ENCODE measurements at places on chromosomes 2 and 18.

DNA sequence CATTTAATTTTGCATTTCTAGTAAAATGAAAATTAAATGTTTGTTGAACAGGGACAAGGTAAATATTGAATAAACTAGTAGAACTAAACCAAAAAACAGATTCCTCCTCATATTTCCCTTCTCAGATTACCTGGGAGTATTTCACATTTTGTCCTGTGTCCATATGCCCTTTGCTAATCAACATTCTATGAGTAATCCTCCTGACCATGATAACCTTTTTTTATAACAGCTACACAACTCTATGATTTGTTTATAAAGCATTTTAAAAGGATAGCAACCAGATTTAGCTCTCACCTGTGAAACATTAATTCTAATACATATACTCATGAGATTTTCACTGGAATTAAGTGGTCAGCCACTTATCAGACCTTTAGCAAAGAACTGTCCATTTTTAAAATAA, 7.1 kb upstream of the DSG2 start:
- no peak for DNase-seq

DNA sequence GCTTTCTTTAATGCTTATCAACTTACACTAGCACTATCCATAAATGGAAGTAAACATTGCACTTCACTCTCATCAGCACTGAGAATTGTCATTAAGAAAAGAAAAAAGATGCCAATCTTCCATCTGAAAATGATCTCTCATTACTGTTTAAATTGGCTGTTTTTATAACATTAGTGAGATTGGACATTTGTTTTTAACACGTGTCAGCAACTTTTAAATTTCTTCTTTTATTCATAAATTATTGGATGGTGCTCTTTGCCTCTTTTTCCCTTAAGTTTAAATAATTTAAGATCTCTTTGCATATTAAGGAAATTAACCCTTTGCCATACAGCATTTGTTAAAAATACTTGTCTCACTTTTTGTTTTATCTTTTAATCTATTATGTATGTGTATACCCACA, 146.5 kb upstream of the CHST9 start:
- DNase-seq = no peak

GRCh38 chr2:224033601-224034000, 5.5 kb downstream of the SERPINE2 start:
- DNase-seq = no peak

GRCh38 chr18:49279041-49279440, 181.4 kb downstream of the DYM start:
- no peak for DNase-seq

DNA sequence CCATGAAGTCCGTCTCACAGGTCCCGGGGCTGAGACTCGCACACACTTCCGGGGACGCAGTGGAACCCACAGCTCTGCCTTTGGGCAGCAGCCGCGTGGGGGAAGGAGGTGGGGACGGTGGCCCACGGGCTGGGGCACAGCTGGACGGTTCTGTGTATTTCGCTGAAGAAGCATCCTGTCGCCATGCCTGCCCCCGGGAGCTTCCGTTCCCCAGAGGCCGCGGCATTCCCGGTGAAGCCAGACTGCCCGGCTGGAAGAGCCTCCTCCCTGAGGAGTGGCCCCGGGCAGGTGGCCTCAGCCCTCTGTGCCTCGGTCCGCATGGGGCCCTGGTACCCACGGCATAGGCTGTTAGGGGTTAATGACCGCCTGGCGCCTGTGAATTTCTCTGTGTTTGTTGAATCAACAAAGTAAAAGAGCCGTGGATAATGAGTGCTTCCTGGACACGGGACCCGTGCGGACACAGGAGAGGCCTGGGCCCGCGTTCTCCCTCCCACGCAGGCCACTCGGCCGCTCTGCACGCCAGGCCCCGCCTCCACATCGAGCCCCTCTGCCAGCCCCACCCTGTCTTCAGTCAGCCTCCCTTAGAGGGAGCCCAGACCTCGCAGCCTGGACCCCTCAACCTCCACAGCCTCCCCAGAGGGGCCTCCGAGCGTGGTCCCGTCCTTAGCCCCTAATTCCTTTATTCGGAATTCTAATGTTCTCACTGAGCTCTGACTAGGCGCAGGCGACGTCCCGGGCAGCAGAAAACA, 51.0 kb downstream of the KCNG2 start:
- DNase-seq = no peak

DNA sequence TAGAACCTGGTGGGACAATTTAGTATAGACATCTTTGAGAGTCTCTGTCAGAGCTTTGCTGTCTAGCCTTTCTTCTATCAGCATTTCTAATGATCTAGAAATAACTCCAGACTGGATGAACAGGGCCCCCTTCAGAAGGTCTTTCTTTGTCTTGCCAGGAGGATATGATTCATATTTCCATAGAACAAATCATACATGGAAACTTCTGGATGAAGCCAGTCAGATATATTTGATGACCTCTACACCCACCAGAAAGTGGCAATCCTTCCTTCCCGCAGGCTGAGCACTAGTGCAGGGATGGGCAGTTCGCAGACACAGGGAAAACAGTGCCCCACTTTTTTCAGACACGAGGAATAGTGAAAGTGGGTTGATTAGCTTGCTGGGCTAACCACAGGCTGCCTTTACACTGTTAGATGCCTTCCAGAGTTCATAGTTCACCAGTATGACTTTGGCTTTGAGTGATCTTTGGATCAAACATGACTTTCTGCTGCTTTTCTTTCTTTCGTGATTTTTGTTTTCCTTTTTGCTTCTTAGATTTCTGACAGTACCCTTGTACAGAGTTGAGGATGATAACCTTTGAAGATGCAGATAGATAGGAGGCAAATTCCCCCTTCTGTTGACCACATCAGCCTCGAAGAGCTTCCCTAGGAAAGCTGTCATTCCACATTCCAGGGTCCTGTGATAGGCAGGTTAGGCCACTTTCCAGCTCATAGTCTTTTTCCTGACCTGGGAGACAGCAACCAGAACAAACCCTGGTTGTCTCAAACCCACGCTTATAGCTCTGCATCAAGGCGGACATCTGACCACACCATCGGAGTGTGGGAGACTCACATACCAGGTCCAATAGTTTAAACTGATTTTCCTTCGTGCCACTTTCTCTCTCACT, 237.0 kb downstream of the ZNF407 start:
- DNase-seq = no peak

GRCh38 chr18:2480536-2480935, 90.8 kb downstream of the METTL4 start:
- DNase-seq = peak; percentile 18

DNA sequence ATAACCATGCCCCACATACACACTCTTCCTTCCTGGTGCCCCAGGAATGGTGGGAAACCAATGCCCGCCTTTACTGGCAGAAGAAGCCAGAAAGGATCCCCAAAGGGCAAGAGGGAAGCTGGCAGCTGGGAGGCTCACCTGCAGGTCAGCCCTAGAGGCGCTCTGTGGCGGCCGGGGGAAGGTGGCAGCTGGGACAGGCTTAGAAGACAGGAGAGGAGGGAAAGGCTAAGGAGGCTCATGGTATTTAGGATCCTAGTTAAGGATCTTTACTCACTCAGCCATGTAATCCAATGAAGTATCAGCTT, 23.8 kb downstream of the ADRA2B start:
- no peak for DNase-seq

DNA sequence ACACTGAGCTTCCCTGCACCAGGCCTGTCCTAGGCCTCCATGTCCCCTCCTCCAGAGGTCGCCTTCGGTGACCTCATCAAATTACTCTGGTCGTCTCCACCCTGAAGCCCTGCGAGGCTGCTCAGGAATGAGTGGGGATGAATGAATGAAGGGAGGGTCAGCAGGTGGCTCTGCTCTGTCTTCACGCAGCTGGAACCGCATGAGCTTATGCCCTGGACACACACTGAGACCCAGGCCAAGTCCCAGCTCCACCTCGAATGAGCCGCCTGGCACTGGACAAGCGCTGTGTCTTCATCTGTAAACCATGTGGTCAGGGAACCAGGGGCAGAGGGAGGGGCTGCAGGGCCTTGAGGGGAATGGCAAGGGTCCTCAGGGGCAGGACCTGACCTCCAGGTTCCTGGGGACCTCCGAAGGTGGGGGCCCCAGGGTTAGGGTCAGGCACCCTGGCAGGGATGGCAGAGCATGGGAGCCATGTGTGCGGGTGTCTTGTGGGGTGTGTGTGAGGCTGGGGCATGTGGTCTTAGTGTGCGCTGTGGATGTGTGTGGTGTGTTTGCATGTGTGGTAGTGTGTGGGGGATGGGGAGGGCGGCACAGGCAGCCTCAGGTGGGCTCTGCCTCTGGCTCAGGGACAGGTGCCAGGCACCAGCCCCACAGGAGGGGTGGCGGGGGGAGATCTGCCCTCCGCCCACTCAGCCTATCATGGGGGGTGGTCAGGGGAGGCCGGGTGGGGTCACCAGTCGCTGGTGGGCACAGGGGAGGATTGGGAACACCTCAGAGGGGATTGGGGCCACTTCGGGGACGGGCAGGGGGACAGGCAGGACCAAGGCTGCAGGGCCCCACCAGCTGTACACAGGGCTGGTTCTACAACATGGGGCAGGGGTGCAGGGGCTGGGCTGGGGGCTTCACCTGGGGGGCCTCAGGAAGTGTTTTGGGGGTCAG, 13.9 kb downstream of the ODC1 start:
- DNase-seq = no peak

DNA sequence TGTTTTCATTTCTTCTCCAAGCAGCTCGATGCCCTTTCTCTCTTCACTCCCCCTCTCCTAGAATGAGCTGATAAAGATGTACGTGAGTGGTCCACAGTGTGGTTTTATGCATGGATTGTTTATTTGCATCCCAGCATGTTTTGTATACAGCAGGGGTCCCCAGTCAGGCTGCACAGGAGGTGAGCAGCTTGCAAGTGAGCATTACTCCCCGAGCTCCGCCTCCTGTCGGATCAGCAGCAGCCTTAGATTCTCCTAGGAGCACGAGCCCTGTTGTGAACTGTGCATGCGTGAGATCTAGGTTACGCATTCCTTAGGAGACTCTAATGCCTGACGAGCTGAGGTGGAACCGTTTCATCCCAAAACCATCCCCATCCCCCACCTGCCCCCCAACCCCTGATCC, 262.6 kb downstream of the AGAP1 start:
- no peak for DNase-seq

- DNase-seq = no peak
These were observed 74.1 kb downstream of the COL4A3 start for GRCh38 chr2:227238238-227239237.

DNA sequence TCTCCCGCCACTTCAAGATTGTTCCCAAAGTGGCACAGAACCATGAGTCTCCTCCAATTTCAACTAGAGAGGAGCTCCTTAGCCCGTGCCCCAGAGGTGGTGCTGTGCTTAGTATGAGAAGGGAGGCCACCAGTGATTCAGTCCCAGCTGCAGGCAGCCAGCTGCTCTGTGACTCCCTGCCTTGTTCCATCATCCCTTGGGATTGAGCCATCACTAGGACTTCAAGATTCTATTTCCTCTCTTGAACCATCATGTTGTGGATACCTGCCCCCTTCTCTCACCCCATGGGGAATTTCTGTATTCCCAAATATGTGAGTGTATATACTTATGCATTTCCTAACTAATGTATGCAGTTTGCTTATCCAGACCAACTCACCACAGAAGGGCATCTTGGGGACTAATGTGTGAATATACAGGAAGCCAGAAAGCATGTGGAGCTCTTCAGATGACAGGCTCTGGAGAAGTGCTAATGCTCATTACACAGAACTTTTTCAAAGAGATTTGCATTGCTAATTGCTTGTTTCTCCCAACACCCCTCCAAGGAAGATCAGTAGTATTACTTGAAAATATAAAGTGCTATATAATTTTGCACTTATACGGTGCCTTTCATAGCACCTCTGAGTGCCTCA, 111.0 kb upstream of the MAP3K20 start:
- DNase-seq = no peak

- DNase-seq = no peak
These were observed 187.5 kb upstream of the CRIM1 start for GRCh38 chr2:36168115-36168514.

DNA sequence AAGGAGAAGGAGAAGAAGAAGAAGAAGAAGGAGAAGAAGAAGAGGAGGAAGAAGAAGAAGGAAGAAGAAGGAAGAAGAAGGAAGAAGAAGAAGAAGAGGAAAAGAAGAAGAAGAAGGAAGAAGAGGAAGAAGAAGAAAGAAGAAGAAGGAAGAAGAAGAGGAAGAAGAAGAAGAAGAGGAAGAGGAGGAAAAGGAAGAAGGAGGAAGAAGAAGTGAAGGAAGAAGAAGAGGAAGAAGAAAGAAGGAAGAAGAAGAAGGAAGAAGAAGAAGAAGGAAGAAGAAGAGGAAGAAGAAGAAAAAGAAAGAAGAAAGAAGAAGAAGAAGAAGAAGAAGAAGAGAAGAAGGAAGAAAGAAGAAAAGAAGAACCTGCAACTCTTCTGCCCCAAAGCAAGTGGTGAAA, 942.0 kb downstream of the DPP10 start:
- no peak for DNase-seq

- no peak for DNase-seq
These were observed 90.9 kb downstream of the GPD2 start for GRCh38 chr2:156526950-156527636.

GRCh38 chr18:21444465-21445212, 155.9 kb downstream of the ESCO1 start:
- no peak for DNase-seq

- DNase-seq = no peak
These were observed 366.5 kb upstream of the POU3F3 start for GRCh38 chr2:104487366-104487765.

- DNase-seq = no peak
These were observed 291.7 kb upstream of the KYNU start for GRCh38 chr2:142585785-142586184.

DNA sequence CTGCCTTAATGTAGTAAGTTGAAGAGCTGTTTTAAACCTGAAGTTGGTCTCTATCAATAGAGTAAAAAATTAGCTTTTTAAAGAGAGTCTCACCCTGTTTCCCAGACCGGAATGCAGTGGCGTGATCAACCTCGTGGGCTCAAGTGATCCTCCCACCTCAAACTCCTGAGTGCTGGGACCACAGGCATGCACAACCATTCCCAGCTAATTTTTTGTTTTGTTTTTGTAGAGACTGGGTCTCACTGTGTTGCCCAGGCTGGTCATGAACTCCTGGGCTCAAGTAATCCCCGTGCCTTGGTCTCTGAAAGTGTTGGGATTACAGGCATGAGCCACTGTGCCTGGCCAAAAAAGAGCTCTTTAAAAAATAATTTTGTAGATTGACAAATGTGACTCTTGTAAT, 40.3 kb downstream of the CRIM1 start:
- no peak for DNase-seq

GRCh38 chr2:203418271-203418670, 90.1 kb downstream of the ABI2 start:
- DNase-seq = no peak

GRCh38 chr2:162403884-162404283, 60.0 kb downstream of the GCA start:
- DNase-seq = no peak

DNA sequence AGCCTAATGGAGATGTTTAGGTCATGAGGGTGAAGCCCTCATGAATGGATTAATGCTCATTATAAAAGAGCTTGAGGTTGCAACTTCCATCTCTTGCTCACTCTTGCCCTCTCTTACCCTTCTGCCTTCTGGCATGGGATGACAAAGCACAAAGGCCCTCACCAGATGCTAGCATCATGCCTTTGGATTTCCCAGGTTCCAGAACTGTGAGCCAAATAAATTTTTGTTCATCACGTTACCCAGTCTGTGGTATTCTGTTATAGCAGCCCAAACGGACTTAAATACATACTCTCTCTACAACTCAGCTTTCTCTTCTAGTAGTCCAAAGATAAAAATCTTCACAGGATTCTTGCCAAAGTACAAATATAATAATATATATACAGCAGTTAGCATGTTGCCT, 75.8 kb downstream of the LNPK start:
- DNase-seq = peak; percentile 27
